Cerebellar nuclear complex (tissue), 1 donor: ENCODE measurements at places on chromosomes 3 and 15.

DNA sequence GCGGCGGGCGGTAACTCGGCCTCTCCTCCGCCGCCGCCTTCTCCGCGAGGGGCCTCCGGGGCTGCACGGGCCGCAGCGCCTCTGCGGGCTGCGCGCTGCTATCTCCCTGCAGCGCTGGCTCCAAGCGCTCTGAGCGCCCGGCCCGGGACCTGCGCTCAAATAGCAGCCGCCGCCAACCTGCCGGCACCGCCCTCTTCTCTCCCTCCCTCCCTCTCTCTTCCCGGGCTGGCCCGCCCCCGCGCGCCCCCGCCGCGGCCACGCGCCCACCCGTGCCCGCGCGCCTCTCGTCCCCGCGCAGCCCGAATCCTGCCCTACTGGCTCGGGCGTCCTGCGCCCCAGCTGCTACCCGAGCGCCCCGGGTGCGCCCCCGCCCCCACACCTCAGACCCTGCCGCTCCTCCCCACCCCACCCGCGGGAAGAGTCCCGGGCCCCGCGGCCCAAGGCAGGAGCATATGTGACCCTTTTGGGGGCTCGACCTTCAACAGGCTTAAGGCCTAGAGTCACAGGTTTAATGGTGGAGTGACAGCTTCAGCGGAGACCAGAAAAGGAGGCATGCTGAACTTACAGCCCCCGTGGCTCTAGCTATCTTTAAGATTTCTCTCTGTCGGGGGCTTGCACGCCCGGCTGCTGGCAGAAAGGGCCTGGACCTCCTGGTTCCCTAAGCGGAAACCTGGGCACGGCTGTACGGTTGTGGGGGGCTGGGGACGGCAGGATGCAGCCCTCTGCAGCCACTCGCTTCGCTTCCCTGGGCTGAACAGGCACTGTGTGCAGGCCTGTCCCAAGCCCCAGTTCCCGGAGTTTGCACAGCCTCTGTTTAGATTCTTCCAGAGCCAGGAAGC lies at the start of gene CACNA2D2:
Gene CACNA2D2 (minus strand): TSS at position 131 of the 839 bp plus-strand sequence. CDS start 211 bp downstream, outside the sequence.
- no peak for DNase-seq

DNA sequence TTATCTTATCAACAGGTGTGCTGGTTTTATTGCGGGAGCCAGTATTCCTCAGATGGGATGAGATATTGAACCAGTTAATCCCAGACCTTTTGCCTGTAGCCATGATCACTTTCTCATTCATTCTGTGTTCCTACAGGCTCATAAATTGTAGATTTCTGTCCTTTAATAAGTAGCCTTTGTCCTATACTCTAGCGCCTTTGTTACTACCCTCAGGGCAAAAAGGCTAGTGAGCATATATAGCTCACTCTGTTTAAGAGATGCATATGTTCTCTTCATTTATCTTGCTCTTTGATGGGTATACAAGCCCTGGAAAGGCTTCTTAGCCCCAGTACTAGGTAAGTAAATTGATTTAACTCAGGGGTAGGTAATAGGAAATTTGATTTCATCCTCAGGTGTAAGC lies 95.1 kb downstream of the OXSM start:
- DNase-seq, result no peak

- DNase-seq, result no peak
These were observed 243.8 kb upstream of the TLE3 start for GRCh38 chr15:70341566-70341965.

DNA sequence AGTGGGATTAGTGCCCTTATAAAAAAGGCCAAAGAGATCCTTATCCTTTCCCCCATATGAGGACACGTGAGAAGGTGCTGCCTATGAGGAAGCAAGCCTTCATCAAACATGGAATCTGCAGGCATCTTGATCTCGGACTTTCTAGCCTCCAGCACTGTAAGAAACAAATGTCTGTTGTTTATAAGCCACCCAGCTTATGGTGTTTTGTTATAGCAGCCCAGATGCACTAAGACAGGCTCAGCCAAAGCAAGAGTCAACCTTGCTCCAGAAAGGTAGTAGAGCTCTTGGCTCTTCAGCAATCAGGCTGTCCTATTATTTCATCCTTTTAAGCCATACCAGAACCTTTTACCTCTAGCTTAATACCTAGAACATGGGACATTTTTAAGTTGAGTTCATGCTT lies 12.3 kb upstream of the TNIK start:
- no peak for DNase-seq

GRCh38 chr3:52286777-52287110 lies 884 bp upstream of the GLYCTK start:
- DNase-seq, result no peak

DNA sequence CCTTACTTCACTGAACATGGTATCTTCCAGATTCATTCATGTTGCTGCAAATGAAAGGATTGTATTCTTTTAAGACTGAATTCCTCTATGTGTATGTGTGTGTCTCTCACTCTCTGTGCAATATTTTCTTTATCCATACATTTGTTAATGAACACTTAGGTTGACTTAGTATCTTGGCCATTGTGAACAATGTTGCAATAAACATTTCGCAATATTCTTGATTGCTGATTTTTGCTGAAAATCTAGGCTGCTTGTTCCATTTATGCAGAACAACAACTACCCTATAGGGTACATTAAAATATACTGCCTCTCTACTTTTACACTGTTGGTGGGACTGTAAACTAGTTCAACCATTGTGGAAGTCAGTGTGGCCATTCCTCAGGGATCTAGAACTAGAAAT lies 732.4 kb downstream of the CADM2 start:
- no peak for DNase-seq

DNA sequence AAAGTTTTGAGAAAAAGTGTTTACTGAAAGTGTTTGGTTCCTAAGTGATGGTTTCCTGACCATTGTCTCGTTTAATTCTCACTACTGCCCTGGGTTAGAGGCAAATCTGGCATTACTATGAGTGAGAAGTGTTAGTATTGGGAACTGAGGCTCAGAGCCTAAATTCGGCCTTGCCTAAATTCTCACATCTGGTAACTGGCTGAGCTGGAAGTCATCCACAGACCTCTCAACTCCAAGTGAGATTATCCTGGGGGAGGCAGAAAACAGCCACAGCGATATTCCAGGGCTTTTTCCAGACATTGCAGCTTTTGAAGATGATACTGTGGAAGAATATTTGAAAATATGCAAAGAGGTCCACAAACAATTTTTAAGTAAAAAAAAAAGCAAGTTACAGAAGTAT lies 85.1 kb upstream of the TRA2B start:
- no peak for DNase-seq

DNA sequence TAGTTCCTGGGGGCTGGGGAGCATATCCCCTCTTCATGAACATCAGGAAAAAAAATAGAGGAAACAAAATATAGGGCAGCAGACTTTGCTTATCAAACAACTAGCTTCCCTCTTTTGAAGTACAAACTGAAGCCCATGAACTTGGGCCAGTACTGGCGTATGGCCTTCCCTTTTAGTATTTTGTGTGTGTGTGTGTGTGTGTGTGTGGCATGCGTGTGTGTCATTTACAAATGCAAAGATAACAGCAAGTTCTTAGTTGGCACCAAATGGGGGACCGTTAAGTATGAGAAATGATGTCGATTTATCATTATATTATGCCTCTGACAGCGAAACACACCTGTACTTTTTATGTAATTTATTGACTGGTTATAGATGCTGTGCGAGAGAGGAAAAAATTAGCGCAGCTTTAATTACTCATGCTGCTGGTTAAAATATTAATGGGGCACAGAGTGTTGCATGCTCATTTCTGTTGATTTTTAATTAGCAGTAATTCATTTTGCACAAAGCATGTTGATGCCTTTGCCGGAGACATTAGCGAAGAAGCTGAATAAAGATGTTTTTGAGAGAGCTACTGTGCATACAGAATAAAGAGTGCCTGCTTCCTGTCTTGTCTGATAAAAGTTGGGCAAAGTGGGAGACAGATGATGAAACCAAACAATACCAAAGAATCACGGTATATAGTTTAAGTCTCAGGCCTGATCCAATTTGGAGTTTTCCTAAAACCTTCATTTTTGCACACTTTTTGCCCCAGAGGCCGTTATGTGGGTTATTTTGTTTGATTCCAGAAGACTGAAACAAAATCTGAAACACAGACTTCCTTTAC lies 297.1 kb downstream of the SATB1 start:
- DNase-seq, result no peak

- no peak for DNase-seq
These were observed 70.4 kb upstream of the OXTR start for GRCh38 chr3:8839607-8840325.

GRCh38 chr3:71429597-71429988 lies 153.9 kb downstream of the FOXP1 start:
- no peak for DNase-seq

DNA sequence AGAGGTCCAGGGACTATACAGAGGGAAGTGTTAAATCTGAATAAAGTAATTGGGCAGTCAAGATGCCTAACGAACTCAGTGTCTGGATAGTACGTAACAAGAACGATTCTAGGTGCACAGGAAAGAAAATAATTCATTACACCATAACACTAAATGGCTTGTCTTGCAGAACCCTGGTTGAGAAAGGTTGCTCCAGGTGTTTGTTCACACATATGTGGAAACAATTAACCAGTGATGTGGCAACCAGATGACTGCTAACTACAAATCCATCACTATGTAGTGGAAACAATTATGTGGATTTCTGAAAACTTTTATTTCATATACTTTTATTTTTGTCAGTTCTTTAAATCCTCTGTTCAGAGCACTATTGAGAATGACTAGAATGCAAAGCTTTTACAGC lies 10.4 kb upstream of the HDC start:
- no peak for DNase-seq

DNA sequence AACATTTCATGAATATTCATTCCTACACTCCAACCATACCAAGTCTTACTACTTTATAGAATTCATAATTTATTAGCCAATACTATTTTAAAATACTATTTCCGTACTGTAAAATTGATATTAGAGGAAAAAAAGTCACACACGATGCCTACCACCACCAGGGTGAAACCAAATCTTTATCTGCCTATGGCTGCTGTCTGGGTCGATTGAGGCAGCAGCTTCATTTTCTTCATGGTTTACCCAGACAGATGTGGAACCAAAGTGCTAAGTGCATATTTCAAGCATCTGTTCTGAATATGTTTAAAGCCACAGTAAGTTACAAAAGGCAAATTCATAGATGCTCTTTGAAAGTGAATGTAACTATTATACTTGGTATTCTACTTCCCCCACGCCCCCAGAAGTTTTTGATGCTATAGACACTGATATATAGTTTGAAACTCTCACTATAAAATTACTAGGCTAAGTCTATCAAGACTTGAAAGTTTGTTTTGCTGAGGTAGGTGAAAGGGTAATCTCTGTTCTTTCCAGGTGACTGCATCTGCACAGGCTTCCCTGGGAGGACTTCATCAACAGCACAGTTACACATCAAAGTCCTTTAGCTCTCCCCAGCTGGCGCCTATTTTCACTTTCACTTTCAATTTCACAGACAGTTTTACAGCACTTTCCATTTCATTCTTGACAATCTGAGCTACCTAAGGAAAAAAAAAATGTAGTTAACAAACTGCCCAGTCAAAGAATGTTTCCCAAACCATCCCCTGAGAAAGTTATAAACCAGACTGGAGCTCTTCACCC lies 113.9 kb downstream of the POLQ start:
- DNase-seq, result no peak

- no peak for DNase-seq
These were observed 367.6 kb upstream of the PLSCR5 start for GRCh38 chr3:146972726-146973125.

GRCh38 chr15:99015698-99016568 lies 8.3 kb upstream of the PGPEP1L start:
- DNase-seq, result no peak

- DNase-seq, result no peak
These were observed 3.1 kb downstream of the CMTM6 start for GRCh38 chr3:32499585-32499984.

- peak; percentile 5 for DNase-seq
These were observed at the start of gene ENTPD3 for GRCh38 chr3:40387001-40387894. TSS of gene ENTPD3 (plus strand) at chr3:40387184. CDS start at chr3:40388058, 874 bp downstream.

GRCh38 chr3:23041918-23042696 lies 161.0 kb upstream of the UBE2E2 start:
- DNase-seq, result no peak

DNA sequence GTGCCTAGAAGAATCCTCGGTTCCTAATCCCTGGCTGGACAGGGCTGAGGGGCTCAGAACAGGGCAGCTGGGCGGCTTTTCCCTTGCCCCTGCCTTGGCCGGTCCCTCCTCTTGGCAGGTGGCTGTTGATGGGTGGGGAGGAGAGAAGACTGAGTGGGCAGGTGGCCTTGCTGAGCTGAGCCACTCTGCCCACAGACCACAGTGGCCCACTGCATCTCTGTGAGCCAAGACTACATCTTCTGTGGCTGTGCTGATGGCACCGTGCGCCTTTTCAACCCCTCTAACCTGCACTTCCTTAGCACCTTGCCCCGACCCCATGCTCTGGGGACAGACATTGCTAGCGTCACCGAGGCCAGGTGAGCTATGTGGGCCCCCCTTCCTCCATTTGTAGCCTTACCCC lies 14.5 kb upstream of the JMJD7 start:
- no peak for DNase-seq

- DNase-seq, result no peak
These were observed 1.3 kb downstream of the SMCO1 start for GRCh38 chr3:196513697-196514349.

DNA sequence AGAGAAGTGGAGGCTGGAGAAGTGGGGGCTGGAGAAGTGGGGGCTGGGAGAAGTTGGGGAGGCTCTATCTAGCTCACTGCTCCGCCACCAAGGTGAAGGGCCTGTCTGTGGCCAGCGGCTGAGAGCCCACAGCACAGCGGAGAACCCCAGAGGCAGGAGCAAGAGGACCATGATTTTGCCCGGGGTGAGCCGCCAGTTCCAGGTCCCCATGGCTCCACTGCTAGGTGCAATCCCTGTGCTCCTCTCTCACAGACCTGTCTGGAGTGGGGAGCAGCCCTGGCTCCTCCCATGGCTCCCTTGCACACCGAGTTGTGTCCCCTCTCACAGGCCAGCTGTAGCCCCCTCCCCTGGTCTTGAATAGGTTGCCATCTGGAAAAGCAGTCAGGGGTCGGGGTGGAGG lies 4.7 kb upstream of the NRROS start:
- no peak for DNase-seq

GRCh38 chr3:86228101-86228500 lies 762.8 kb downstream of the VGLL3 start:
- DNase-seq, result no peak

DNA sequence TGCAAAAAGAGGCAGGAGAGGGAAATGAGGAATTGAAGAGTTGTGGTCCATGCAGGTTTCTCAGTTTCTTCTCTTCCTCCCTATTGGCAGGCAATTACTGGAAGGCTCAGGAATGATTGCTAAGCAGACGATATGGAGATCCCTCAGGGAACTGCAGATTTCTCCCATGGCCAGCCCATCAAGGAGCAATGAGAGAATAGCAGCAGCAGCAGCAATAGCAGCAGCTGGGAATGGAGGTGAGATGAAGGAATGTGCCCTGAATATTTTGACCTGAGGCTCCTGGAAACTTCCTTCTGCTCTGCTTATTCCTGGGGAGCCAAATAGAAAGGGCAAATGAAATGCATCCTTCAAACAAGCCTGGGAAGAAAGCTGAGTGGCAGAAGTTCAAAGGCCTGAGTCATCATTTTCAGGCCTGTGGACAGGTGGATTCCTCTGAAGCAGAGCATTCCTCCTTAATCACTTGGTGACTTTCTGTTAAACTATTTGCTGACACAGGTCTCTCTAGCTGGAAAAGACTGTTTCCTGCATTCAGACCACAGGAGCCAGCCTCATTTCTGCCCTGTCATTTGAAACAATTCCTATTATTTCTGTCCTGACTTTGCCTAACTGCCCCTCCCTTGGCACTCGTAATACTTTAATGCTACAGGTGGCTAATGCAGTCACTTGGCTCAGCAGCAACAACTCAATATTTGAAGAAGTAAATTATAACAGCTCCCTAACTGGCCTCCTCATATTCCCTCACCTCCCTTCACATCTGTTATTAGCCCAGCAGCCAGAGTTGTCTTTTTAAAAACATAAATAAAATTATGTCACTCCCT lies 146.9 kb upstream of the GADL1 start:
- DNase-seq, result no peak
